ENCODE measurements at places on chromosomes 12 and 14.

GRCh38 chr14:95183532-95184412, 26.4 kb upstream of the DICER1 start:
- DNase-seq: no peak

- DNase-seq: no peak
These were observed 28.2 kb upstream of the AVPR1A start for GRCh38 chr12:63179224-63179623.

DNA sequence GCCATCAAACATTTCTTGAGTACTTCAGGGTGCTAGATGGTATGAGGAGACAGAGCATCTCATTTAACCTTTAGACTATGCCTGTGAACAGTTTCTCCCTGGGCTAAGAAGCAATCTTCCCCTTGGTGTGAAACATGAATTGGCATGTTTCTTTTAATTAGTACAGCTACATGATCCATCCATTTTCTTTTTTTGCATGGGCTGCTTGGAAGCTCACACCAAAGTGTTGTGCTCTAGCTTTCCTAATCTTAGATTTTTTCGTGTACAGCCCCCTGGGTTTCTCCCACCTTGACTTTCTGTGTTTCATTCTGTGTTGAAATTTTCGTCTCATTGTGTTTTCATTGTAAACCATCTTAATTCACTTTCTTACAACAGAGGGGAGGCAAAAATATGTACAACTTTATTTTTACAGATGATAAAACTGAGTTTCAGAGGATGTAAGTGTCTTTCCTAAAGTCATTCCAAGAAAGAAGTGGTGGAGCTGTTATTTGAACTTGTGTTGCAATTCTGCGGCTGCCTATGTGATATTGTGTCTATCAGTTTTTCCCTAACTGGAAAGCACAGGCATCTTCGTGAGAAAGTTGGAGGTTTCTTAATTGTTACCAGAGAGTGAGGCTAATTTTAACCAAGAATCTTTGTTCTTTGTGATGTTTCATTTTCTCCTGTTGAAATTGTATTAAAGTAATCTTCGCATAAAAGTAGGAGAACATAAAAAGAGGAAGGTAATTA, 64.5 kb downstream of the DAAM1 start:
- no peak for DNase-seq

- no peak for DNase-seq
These were observed 36.3 kb downstream of the SDR9C7 start for GRCh38 chr12:56897844-56898361.

DNA sequence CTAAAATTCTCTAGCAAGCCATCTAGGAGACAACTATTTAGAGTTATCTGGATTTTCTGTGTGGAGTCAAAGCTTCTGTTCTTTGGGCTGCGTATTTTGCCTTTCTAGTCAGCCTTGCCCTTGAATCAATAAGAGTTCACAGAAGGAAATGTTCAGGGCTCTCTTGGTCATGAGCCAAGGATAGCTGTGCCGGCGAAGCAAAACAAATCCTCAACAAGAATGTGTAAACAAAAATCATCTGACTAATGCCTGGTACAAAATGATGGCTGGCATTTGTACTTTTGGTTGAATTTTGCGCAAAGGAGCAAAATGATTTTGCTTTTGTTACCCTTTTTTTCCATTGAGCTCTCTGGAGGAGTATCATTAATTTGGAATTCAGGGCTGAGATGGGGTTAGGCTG, 171.1 kb downstream of the DACT1 start:
- DNase-seq: no peak
